ENCODE measurements at places on chromosomes 7 and 10.

GRCh38 chr10:5533098-5533731 is 8.5 kb downstream of the CALML3 start:
- DNase-seq: no peak

DNA sequence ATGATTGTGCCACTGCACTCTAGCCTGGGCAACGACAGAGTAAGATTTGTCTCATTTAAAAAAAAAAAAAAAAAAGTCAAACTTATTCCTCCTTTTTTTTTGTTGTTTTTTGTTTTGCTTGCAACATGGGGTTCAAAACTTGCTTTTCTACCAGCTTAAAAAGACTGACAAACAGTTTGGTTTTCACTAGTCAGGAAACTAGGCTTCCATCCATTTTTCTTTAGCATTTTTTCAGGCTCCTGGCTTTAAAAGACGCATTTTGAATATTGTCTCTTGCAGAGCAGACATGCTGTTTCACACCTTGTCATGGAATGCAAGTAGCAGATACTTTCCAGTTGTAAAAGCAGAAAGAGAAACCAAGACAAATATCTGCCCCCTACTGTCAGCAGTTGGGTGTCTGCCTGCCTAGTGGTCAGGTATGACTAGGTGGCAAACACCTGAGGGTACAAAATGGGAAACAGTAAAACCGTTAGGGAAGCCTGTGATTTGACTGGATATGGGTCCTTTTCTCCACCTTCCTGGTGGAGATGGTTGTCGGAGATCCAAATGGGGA is 139.9 kb downstream of the CCDC71L start:
- DNase-seq: no peak

- no peak for DNase-seq
These were observed 199.2 kb downstream of the ADARB2 start for GRCh38 chr10:1538121-1538520.

GRCh38 chr10:111578076-111578475 is 501.2 kb downstream of the ADRA2A start:
- no peak for DNase-seq

DNA sequence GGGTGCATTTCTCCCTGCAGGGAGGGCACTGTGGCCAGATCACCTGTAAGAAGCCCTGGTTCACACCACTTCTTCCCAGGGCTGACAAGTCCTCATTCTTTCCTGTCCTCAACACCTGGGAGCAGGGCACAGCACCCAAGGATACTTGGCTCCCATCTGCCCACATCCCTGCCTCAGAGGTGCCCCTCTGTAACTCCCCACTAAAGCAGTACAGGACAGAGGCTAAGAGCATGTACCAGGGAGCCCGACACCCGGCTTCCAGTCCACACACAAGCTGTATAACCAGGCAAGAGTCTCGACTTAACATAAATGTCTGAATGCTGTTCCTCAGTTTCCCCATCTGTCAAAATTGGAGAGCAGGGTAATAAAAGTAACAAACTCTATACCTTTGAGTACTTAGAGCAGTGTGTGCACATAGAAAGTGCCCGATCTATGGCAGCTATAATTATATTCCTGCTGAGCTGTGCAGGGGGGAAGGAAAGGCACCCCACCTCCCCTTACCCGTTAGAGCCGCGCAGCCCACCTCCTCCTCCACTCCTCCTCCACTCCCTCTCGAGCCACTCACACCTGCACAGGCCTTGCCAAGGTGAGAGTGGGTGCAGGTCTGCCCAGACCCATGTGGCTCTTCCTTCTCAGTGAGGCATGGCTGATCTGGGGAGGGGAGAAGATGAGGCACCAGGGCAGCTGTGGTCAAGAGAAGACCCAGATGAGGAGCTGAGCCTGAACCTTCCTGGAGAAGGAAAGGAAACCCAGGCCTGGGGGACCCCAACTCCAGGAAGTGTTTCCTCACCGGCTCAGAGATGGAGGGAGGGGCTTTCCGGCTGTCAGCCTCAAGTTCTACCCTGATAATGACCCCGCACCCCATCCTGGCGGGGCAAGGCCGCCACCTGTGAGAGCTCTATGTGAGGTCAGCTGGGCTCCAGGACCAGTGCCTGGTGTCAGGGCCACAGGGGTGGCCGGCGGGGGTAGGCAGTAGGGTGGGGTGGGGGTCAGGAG is 22.6 kb downstream of the PODXL start:
- DNase-seq: no peak

- no peak for DNase-seq
These were observed 168.0 kb downstream of the PTPN20 start for GRCh38 chr10:47079204-47079580.

DNA sequence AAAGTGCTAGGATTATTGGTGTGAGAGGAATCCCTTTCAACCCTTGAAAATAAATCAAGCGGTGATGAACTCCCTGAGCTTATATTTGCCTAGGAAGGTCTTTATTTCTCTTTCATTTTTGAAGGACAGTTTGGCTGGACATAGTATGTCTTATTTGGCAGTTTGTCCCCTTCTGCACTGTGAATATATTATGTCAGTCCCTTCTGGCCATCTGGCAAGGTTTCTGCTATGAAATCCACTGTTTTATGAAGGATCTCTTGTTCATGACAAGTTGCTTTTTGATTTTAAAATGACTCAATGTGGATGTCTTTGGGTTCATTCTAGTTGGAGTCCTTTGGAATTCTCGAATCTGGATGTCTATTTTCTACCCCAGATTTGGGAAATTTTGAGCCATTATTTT is 21.7 kb upstream of the MCM10 start:
- no peak for DNase-seq

DNA sequence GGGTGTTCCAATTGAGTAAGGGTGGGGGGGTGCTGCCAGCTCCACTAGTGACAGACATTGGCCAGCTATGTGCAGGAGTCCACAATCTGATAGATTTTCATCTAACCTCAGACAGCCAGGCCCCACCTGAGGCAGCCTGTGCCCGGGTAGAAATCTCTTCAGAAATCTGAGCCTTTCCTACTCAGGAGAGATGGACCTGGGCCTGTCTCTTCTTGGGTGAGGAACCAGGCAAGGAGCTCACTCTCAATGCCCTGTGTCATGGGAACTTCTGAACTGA is 86.9 kb downstream of the UBE2H start:
- DNase-seq: no peak

GRCh38 chr7:111525100-111525499 is 37.2 kb downstream of the IMMP2L start:
- no peak for DNase-seq

DNA sequence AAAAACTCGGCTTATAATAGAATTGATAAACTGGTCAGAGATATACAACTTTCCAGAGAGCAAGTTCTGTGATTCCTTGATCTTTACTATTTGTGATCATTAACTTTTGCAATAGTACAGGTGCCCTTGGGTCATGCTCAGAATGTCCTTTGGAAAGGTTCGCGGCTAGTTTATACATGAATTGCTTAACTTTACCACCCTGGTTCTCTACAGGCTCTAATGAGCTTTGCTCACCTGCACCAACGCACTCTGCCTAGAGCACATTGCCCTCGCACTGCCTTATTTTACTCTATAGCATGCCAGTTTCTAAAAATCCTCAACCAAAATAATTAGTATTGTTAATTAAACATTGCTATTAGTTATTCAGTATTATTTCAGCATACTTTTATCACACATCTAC is 931.2 kb upstream of the KCND2 start:
- DNase-seq: no peak

- no peak for DNase-seq
These were observed 621.0 kb downstream of the PARD3 start for GRCh38 chr10:34193931-34194626.

DNA sequence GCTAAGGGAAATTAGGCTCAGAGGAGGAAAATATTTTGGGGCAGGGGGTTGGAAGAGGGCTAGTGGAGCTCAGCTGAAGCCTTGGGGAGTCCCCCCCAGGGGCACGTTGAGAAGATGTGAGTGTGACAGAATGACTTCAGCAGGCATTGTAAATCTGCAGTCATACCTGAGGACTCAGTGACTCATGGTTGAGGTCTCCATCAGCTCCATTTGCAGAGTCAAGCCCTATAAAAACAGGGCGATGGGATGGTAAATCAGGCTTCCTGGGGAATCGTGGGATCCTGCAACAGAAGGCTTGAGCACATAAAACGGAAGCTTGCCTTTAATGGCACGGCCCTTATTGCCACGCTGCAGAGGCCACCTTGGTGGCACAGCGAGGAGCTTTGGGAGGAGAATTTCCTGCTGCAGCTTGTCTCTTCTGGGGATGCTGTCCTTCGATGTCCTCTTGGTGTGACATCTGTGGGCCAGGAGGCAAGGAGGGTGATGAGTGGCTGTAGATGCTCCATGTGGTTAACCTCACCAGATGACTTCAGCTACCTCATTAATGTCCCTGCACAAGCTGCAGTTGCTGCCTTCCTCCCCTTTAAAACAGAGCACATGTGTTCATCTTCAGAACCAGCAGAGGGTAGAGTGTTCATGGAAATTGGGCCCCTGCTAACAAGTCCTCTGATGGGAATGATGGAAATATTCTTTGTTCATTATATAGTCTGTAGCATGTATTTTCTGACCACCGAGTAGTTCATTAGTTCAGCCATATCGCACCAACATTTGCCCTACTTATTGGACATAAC is 285.9 kb downstream of the LRMDA start:
- DNase-seq: no peak

DNA sequence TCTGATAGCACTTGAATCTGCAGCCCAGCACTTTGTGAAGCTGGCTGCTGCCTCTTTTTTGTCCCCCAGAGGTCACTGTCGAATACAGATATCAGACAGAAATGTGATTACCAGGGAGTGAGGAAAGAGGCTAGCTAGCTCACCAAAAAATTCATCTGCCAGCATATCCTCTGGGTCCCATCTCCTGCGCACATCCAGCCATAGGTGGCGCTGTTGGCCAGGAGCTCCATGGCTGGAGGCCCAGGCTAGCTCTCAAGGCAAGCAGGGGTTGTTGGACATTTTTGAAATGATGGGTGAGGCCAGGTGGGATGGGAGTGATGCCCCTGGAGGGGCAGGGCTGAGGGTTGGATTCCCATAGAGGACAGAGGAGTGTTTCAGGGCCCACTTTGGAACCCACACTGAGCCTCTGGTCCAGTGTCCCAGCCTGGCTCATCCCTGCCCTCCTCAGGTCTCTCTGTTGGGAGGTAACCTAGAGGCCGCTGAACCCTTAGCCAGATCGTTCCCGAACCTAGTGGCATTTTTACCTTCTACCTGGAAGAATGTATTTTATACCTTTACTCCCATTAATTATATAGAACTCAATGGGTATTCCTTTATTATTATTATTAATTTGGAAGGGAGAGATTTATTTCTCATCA is 14.8 kb downstream of the DPCD start:
- DNase-seq: no peak

DNA sequence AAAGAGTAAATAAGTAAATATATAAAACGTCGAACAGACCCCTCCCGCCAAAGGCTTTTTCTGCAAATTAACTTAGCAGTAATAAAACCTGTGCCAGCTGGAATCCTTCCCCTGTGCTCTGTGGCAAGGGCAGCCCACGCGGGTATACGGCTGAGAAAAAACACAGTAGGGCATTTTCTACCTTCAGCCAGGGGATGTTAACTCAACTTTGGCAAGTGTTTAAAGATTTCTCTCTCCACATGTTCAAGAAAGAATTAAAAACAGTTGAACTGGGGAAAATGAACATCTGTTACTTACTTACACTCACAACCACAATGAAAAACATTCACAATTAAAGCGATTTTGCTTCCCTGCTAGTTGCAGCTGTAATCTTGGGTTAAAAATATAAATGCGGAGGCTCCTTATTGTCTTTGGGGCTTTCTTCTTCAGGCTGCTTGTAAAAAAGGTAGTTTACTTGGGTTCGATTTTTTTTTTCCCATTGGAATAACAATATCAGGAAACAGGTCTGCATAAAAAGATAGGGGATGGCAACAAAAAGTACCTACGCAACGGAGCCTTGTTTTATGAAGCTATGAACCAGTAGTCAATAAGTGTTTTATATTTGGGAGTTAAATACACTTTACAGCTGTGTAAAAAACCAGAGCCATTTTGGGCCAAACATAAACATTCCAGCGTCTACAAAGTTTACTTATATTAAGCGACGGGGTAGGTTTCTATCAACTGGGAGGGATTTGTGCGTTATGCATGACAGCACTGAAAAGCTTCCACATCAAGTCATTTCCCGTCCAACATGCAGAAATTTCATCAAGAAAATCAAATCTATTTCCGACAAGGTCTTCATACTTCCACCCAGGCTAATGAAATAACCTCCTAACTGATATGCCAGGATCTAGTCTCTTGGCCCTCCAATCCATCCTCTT is 132.7 kb downstream of the TAX1BP1 start:
- no peak for DNase-seq

DNA sequence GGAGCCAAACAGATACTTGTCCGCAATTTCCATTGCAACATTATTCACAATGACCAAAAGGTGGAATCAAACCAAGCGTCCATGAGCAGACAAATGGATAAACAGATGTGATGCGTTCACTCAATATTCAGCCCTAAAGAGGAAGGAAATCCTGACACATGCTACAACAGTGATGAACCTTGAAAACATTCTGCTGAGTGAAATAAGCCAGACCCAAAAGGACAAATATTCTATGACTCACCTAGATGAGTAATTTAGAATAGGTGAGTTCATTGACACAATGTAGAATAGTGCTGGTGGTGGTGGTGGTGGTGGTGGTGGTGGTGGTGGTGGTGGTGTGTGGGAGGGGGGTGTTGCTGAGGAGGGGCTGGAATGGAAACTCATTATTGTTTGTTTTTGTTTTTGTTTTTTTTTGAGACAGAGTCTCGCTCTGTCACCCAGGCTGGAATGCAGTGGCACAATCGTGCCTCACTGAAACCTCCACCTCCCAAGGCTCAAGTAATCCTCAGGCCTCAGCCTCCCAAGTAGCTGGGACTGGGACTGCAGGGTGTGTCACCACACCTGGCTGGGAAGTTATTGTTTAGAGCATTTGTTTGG is 28.6 kb downstream of the SMKR1 start:
- DNase-seq: no peak

DNA sequence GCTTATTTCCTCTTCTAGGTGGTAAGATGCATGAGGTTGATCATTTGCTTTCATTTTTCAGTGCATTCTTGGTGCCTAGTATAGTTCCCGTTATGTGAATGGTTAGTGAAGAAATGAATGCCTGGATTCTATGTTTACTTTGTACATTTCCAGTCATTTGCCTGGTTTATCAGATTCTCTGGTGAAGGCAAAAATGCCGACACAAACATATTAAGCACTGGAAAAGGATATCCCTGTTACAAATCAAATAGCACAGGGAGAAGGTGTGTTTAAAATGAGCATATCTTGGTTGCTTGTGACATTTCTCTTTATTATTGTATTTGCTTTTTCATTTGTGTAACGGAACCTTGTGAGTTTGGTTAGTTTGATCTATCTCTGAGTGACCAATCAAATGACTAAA is 211.3 kb downstream of the MBL2 start:
- DNase-seq: no peak

GRCh38 chr7:96670338-96671289 is 39.0 kb downstream of the SEM1 start:
- no peak for DNase-seq

GRCh38 chr7:480531-481218 is 39.0 kb downstream of the PDGFA start:
- DNase-seq: no peak

DNA sequence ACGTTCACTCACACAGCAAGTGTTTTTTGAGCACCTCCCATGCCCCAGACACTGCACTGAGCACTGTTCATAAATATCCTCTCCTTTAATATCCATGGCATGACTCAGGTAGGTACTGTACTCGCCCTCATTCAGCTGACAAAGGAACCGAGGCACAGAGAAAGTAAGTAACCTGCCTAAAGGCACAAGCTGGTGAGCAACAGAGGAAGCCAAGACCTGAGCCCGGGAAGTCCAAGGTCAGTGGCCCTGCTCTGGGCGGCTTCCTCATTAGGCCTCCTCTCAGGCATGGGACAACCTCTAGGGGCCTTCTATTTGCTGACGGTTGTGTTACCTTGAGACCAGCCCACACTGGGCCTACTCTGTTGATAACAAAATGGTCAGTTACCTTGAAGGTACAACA is 45.1 kb upstream of the EZH2 start:
- DNase-seq: no peak

Data from NCI-H1436 treated with DMSO at 0.1 percent for 48 hours (cell line).